Muscle of leg (tissue), 16 donors: ENCODE measurements at places on chromosomes 4 and X.
A peak's percentile ranks its signal among the peaks of the same experiment; 100 is the strongest.

- no peak for DNase-seq
These were observed 279.8 kb upstream of the BOD1L1 start for GRCh38 chr4:13907255-13907751.

DNA sequence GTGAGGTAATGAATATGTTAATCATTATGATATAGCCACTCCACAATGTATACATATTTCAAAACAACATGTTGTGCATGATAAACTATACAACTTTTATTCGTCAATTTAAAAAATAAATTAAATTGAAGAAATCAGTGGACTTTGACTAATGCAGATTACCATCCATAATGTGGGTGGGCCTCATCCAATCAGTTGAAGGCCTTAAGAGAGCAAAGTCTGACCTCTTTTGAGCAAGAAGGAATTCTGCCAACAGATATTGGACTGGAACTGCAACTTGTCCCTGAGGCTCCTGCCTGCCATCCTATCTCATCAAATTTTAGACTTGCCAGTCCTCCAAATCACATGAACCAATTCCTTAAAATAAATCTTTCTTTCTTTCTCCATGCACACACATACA, 57.4 kb upstream of the SLC16A2 start:
- no peak for DNase-seq

DNA sequence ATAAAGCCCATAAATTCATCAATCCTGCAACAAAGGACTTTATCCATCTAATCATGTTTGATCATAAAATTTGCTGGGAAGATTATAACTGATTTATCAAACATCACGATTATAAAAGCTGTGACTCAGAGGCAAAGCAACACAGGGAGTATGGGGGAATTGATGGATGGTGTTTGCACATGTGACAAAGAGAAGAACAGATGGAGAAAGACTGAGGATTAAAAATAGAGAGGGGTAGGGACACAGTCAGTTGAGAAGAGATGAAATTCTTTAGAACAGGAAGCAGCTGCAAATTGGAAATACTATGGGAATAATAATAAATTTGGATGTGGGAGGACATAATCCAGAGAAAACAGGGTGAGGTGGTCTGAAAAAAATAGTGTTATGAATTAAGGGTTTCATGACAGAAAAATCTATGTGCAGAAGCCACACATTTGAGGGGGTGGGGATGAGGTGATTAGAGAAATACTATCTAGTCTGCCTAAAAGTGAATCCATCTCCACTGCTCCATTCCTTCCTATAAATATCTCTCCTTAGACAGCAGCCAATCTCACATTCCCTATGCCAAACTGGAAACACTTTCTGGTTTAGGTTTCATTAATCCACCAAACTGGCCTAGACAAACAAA, 6.2 kb downstream of the PRR32 start:
- DNase-seq, result peak; percentile 24

- no peak for DNase-seq
These were observed 192.7 kb downstream of the ANAPC10 start for GRCh38 chr4:144905286-144905685.

- DNase-seq, result no peak
These were observed 4.7 kb downstream of the BLTP1 start for GRCh38 chr4:122156819-122157218.

DNA sequence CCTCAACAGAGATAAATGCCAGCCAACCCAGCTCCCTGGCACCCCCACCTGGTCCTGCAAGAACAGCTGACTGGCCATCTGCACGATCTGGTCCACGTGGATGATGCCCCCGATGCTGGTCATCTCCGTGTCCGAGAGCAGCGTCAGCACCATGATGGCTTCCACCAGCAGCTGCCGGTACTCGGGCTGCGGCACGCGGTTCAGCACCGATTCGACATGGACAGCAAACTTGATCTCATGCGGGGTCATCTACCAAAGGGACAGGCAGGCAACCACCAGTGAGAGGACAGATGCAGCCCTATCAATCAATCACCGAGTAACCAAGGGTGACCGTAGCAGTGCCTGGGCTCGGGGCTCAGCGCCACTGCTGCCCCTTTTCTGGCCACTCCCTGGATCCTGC, 89.8 kb downstream of the PHKA2 start:
- DNase-seq, result no peak

DNA sequence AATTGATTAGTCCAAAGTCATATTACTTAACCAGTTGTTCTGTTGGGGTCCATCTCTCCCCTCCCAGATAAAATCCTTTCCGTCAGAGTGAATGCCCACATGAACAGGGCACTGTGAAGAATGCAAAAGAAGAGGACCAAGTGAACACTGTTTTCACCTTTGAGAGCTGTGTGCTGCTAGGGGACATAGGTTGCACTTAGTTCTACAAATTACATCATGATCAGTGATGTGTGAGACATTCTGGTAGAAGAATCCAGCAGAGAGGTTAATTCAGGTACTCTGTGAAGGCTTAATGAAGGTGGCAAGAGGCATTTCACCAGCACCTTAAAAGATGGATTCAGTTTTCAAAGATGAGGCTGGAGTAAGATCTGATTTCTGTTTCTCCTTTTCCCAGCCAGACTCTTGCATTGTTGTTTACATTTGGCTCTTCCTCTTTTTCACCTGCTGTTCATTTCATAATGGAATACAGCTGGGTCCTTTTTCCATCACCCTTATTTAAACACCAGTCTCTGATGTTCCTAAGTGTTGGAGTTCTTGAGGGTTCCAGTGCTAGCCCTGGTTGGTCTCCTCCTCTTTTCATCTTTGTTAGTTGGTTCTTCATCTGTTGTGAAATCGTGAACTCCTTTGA, 10.9 kb downstream of the GAB1 start:
- no peak for DNase-seq

GRCh38 chr4:106746451-106746850, 289.7 kb downstream of the DKK2 start:
- peak; percentile 21 for DNase-seq

- peak; percentile 87 for DNase-seq
These were observed 7.6 kb downstream of the FAT4 start for GRCh38 chr4:125322366-125322730.

DNA sequence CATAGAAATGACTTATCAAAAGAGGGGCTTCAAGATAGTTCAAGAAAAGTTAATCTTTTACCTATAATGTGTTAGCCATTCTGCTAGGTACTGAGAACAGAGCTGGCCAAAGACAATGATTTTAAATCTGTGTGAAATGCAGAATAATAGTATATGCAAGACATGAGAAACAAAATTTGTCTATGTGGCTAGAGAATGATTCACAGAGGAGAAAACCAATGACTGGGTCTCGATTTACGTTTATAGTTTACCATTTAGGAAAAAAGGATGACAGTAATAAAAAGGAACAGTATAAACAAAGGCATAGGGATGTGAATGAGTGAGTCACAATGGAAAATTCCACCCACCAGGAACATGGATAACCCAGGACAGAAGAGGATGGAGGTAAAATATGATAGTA, 31.9 kb downstream of the NPFFR2 start:
- DNase-seq, result no peak

- no peak for DNase-seq
These were observed 52.8 kb downstream of the SPRY1 start for GRCh38 chr4:123449362-123449761.

DNA sequence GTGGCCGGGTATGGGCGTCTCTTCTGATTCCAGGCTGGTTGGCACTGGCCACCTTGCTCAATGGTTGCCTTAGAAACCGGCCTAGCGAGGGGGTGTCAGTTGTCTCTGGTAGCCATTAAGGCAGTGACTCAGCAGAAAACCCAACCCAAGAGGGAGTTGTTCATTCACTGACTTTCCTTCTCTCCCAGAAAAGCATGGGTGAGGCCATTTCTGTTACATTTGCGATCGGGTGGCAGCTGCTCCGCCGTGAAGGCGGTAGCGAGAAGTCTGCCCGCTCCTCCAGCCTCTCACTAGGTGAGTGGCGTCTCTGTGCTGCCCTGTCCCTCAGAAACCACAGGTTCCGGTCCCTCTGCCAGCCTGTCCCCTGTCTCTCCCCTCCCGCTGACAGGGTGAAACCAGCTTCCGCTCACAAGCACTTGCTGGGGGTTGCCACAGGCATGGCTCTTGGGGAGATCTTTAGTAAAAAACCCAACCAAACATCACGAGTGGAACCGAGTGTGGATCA, 17.4 kb downstream of the IRAK1 start:
- DNase-seq, result peak; percentile 43
